ENCODE measurements at places on chromosomes 11 and 22.

GRCh38 chr11:47551086-47551485 is 1.8 kb downstream of the CELF1 start:
- DNase-seq: no peak

DNA sequence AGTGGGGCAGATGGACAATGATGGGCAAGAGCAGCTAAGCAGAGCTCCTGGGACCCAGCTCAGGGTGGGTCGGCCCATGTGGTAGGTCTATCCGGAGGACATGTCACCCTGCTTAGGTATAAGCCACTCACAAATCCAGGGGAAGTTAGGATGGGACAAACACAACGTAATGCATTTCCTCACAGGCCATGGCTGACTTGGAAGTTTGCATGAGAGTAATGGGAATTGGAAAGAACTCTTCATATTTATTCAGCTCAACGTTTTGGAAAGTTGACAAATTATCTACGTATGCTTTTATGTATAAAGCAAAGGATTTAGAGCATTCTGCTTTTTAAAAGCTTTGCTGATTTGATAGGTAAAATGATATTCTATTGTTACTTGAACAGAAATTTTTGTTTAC is 74.9 kb downstream of the SMCO4 start:
- DNase-seq: no peak

GRCh38 chr11:102603091-102603490 is 22.0 kb downstream of the MMP20 start:
- DNase-seq: no peak

DNA sequence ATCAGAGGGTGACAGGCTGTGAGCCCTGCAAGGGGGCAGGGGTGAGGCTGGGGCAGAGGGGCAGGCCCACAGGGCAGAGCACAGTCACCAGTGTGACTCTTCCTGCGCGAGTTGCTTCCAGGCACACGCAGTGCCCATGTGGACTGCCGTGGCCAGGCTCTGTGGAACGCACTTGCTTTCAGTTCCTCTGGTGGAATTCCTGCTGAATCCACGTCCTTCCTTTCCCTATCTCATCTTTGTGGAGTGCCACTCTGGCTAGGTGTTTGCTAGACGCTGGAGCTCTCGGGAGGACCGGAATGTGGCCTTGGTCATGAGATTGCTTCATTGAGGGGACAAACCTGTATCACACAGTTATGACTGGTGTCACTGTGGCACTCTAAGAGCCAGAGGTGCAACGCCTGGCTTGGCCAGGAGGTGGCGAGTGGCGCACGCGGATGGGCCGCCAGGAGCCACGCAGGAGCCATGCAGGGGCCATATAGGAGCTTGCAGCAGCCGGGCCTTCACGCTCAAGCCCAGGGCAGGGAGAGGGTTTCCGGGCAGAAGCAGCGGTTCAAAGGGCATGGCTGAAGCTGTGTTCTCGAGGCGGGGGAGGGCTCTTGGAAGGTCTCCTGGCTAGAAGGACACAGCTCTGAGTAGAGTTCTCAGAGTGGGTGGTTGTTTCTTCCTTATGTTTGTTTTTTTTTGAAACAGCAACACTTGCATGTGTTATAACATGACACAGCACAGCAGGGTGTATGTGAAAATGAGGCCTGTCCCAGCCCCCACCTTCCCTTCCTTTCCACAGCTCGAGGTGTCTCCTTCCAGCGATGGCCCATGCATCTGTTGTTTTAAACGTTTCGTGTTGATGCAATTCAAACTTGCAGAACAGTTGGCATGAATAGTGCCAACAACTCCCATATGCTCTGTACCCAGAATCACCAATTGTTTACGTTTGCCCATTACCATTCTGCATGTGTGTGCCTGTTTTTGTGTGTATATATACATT is 36.2 kb downstream of the TBC1D22A start:
- DNase-seq: no peak

- no peak for DNase-seq
Observed at GRCh38 chr11:121889186-121889585, 226.8 kb downstream of the BLID start.

GRCh38 chr22:37806409-37807333 is 1.1 kb upstream of the GCAT start:
- DNase-seq: no peak

DNA sequence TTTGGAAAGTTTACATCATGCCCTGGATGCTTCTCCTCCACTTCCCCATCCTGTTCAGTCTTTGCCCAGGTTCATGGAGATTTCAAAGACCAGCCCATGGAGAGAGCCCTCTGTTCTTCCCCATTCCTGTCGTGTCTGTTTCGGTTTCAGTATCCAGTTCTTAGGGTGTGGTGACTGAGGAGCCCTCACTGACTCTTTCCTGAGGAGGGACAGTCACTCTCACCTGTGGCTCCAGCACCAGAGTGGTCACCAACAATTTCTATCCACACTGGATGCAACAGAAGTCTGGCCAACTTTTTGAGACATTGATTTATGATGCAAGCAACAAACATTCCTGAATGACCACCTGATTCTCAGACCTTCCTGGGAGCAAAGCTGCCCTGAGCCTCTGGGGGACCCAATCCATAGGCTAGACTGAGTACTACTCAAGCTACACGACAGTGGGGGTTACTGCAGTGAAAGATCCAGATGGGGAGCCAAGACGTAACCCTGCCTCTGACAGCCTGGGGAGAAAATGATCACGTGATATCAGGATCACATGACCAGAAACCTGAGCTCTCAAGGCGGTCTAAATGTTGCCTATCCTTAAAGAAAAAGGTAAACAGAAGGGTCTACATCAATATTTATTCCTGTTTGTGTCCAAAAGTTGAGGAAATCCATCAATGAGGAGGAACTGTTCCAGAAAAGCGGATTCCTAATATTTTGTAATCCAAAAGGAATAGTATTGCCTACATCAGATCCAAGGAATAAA is 76.2 kb upstream of the VPREB1 start:
- no peak for DNase-seq

- DNase-seq: no peak
Observed at GRCh38 chr22:23657727-23658126, 25.6 kb upstream of the DRICH1 start.

DNA sequence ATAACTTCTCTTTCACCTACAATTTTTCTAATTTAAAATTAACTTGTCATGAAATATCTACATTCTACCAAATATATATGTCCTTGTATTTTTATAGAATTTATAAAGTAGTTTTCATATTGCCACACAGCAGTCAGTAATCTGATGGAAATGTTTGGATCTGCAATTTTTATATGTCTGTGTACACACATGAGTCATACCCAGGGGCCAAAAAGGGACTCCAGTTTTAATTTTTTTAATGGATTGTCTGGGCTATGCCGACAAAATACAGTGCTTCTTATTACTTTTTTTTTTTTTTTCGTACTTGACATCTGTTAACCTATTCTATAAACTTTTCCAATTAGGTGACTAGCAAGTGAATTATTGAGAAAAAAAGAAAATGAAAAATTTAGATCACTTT is 6.3 kb downstream of the GUCY1A2 start:
- DNase-seq: no peak

DNA sequence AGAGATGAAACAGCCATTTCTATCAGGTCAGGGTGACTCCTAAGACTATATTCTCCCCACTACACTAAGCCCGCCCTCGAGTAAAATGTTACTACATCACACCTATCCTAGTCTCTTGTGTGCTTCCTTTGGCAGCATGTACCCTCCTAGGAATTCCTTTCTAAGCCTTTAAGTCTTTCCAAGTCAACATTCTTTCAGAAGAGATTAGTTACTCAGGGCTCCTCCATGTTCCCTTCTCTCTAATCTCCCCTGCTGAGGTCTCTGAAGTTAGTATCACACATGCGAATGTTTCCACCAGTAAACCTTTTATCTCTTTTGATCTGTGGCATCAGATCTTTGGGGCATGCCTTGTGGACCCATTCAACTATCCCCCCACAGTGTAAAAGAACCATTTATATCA is 873.7 kb upstream of the FAT3 start:
- DNase-seq: no peak

DNA sequence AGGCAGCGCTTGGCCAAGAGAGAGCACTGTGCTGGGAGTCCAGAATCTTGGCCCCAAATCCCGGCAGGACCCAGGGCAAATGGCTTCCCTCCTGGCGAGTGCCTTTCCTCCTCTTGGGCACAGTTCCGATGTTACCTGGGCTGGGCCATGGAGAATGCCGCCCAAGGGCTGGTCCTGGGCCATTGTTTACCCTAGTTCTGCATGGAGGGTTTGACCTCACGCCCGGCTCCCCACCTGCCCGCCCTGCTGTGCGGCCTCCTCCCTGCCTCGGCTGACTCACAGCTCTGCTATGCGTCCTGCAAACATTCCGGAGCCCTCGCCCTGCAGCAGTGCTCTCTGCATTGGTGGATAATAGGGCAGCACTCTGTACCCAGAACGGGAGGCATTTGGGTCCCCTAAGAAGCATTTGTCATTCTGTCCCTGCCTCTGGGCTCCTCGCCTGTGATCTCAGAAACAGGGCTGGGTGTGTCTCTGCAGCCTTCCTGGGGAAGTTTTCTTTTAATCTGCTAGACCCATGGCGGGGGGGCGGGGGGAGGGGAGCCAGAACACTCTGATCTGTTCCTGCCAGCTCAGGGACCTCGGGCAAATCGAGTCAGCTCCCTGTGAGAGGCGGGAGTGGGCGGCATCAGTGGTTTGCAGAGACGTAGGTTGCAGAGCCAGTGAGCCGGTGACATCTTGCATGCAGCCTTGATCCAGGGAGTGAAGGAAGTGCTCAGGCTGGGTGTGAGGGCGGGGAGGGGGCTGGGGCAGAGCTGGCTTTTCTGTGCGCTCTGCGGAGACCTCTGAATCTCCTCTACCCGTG is 32.9 kb upstream of the SMIM38 start:
- DNase-seq: peak; percentile 97

DNA sequence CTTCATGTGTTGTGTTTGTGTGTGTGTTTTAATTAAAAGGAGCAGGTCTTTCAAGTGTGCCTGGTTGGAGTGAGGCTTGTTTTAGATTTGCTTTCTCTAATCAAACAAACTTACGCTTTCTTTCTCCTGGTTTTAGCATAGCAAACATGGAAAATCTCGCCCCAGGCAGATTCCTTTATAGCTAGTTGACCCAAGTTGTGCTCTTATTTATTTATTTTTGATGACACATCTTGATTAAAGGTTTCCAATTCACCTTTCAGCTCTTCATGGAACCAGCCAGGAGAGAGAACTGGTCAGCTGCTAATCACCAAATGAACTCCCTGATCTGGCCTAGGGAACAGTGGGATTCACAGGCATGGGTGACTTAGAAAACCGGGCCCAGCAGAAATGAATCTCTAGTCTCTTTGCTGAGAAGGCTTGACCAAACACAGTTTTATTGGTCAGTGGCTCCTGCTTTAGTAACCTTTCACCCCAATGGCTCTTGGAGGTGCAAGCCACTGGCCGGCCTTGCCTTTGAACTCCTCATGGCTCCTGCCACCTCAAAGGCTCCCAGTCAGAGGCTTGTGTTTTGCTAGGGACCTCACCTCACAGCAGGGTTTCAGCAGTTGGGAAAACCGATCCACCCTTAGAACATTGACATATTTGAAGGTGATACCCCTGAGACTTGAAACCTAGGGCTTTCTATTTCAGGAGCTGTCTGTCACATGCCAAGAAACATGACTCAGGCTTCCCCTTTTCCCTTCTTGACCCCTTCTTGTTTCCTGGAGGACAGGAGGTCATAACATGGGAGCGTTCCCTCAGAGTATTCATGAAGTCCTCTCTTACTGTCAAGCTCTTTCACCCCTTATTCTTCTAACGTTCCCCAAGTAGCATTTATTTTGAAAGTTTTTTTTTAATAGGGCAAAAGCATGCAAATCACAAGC is 48.8 kb downstream of the EXT2 start:
- no peak for DNase-seq

DNA sequence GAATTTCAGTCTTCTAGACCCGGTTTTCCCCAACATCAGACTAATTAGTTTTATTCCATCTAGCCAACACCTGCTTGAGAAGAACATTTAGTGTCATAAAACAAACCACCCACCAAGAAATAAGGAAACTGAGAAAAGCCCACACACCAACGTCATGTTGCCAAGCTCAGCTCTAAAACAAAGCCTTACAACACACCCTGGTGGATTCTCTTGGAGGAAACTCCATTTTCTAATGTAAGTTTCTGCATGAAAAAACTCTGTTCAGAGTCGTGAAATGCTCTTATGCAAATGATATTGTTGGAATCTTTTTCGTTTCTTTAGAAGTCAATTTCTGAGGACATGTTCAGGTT is 105.0 kb upstream of the RAG2 start:
- no peak for DNase-seq

- DNase-seq: no peak
Observed at GRCh38 chr11:62850911-62851806, 11.8 kb upstream of the WDR74 start.

DNA sequence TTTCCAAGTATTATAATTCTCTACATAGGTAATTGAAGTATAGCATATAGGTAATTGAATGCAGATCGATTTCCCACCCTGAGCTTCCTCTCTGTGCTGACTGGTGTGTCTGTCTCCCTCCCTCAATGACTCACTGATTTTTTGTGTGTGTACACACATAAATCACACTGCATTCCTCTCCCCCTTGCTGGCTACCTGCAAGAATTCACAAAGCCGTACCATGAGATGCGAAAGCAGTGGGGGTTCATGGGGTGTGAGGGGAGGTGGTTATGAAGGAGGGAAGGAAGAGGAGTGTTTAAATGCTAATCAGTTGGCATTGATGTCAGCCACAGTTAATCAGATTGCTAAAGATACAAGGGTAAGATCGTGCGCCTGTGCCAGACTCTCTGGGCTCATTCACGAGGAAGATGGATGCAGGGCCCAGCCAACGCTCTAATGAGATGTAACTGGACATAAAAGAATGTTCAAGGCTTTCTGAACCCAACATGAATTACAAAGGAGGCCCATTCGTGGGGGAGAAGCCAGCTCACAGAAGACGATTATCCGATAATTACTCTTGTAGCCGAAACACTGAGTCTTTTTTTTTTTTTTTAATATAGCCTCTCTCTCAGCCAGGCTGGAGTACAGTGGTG is 107.4 kb downstream of the SEZ6L start:
- DNase-seq: no peak

DNA sequence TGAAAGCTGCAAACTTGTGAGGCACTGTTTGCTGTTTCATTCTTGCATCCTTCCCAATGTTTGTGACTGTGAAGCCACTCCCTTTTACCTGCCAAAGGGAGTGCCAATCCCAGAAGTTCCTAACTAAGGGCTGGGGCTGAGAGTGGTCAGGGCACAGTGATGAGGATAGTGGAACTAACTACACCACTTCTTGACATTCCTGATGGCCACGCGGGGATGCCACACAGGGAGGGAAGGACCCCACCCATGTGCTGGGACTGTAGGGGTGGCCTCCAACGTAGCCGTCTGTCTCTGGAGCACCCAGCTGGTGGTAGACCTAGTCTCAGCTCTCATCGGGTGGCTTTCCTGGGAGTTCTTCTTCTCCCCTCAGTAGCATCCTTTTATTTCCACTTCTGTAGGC is 335.5 kb downstream of the CADM1 start:
- no peak for DNase-seq

GRCh38 chr22:24225044-24225601 is 19.8 kb downstream of the GGT5 start:
- DNase-seq: peak; percentile 61

GRCh38 chr11:64845129-64845775 is 799 bp upstream of the CDC42BPG start:
- no peak for DNase-seq

DNA sequence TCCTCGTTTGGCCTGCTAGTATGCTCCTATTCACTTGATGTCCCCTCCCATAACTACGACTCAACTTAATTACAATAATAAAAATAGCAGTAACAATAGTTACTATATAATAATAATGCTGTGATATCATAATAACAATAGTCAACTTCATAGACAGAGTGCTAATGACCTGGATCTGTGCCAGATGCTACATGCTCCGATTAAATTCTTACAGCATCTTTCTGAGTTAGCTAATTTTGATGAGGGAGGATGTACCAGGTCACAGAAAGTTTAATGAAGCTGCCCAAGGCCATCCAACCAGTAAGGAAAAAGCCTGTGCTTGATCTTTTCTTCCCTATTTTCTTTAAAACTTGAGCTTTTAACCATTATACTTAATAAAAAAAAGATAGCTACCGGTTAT is 413.4 kb upstream of the LRRC4C start:
- no peak for DNase-seq

All from chondrocyte (in vitro differentiated cells).